ENCODE measurements at places on chromosomes 2 and 18.
A peak's percentile ranks its signal among the peaks of the same experiment; 100 is the strongest.

DNA sequence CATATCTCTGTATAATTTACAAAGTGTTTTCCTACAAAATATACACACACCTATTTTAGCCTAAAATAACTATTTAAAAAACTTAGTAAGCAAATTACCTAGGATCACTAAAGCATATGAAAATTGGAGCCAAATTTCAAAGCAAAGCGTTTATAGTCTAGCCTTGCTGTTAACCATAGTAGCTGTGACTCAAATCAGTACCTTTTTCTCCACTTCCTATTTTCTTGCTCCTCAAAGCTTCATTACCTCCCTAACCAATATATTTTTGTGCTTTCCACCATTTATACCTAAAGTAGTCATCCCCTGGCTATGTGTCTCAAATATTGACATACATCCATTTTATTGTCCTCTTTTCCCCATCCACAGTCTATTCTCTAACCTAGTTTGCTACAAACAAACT, 73.1 kb downstream of the ERBB4 start:
- no peak for DNase-seq

GRCh38 chr2:61853847-61854563, at the start of gene FAM161A:
Gene FAM161A (minus strand): TSS chr2:61854060. CDS start chr2:61854041, 19 bp downstream.
- DNase-seq, result peak; percentile 83

DNA sequence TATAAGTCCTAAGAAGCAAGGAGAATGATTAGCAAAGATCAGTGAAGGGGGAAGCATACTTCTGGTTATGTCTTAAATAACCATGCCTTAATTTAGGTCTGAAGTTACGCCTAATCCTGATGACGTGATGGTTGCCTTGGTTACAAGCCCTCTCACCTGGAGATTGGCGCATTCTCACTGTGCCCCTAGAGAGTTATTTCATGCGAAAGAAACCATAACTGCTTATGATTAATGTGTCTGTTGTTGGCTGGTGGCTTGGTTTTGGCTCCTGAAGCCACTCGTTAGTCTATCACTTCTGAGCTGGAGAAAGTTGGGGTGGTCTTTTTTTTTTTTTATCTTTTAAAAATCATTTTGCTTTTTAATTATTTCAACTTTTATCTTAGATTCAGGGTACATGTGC, 47.0 kb downstream of the TNFRSF11A start:
- DNase-seq, result no peak

- no peak for DNase-seq
These were observed 269.3 kb upstream of the MYT1L start for GRCh38 chr2:2600366-2600765.

DNA sequence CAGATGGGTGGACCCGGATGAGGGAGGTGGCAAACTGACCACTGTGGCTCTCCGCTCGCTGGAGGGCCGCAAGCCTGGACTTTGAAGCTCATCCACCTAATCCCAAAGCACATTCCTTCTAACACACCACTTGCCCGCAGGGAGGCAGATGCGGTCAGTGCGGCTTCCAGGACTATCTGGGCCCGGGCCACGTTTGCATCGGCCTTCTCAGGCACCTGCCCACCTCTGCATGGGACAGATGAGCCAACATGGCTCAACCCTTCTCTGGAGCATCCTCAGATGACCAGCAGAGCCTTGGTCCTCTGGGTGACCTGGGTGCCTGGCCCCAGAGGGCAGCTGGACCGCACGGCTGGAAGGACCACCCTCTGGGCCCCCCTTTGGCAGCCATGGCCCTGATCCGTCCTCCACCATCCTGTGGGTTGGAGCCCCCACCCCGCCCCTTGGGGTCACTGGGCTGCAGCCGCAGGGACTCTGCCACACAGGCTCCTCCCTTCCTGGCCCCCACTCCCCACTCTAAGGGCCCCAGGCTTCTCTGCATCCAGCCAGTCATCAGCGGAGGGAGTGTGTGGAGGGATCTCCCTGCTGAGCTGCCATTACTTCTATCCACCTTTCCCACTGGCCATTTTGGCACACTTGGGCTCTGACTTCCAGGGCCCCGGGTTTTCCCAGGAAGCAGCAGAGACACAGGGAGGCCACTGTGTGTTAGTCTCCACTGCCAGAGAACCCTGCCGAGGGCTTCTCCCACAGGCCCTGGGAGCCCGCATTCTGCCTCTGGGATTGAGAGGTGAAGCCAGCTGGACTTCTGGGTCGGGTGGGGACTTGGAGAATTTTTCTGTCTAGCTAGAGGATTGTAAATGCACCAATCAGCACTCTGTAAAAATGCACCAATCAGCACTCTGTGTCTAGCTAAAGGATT, 12.3 kb downstream of the HDAC4 start:
- no peak for DNase-seq

DNA sequence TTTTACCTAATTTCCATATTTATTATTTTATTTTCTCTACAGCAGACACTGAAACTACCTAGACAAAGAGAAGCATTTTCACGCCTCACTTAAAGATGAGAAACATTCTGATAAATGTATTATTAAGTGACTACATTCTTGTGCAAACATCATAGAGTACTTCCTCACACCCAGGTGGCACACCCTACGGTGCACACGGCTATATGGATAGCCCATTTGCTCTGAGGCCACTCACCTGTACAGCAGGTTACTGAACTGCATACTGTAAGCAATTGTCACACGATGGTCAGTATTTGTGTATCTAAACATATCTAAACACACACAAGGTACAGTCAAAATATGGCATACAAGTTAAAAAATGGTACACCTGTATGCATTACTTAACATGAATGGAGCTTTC, 481.4 kb downstream of the CMPK2 start:
- DNase-seq, result no peak

GRCh38 chr2:114543236-114543766, 100.9 kb downstream of the DPP10 start:
- DNase-seq, result no peak

DNA sequence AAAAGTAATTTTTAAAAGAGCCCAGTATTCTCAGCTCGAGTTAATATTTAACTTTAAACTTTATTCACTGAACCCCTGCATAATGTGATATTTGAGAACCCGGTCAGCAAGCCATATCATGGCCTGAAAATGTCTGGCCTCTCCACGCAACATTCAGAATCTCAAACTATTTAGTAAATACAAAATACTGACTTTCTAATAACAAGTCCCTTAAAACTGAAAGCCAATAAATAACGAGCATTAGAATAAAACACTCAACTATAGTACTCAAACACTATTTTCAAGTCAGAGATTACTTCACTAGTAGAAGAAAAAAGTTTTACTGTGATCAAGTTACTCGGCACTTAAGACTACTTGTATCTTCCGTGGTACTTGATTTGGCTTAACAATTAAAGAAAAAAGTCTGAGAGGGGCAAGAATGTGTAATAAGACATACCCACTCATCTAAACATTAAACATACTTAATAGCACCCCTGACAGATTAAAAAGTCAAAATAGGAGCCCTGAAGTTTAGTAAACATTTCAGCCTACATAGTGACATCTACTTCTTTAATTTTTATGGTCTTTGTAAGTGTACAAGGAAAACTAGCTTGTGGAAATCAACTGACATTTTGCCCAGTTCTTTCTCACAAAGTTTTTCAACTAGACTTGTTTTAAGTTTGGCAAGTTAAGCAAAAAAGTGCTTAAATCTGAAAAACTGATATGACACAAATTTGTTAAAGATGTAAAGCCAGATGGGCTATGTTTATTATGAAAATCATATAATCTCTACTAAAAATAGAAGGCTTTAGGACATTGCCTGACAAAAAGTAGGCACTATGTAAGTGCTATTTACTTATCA, 38.2 kb downstream of the RTN4 start:
- no peak for DNase-seq

- no peak for DNase-seq
These were observed 11.3 kb upstream of the GRP start for GRCh38 chr18:59208602-59209125.

DNA sequence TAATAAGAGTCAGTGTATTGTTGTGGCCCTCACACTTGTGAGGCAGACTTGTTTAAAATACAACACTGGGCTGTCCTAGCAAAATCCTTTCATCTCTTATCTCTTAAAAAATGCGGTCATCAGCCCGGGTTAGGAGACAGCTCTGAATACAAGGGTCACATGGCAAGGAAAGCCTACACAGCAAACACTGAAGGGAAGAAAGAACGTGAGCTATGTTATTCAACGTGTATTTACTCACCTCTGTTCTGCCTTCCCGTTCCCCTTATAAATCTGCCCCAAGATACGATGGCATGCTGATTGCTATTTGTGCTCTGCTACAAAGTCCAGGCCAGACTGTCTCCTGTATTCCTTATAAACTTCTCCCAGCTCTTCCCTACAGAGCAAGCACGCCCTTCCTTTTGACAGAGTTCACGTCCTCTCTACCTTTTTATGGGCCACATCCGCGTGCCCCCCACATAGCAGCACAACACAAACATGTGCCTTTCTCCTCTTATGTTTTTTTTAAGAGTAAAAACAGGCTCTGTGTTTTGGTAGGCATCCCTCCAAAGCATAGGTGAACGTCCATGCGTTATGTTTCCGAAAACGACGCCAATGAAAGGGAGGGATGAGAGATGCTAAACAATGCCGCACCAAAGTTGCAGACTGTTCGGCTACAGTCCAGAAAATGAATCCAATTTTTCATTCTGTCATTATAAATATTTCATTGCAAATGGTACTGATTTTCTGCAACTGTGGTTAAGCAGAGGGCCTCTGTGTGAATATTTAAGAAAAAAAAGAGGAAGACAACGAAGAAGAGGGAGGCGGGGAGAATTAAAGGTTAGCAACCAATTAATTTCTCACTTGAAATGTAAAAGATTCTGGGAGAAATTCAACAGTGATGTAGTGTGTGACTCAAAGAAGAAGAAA, 274.7 kb downstream of the ZNF521 start:
- no peak for DNase-seq

- no peak for DNase-seq
These were observed 21.2 kb downstream of the CAPG start for GRCh38 chr2:85388878-85389538.

- DNase-seq, result no peak
These were observed 456.7 kb downstream of the SOX11 start for GRCh38 chr2:6148882-6149281.

DNA sequence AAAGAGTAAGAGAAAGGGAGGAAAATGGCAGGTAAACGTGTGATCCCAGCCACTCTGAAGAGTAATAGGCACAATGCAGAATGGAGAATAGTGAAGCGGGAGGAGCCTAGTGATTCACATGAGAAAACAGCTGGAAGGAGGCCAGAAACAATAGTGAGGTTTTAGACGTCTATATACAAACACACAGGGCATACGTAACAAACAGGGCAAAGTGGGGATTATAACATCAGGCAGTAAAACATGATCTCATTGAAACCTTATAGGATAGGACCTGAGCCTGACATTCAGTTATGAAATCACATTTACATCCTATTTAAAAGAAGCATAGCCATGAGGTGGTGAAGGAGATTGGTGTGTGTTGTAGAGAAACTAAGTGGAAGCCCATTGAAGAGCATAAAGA, 33.0 kb upstream of the GATA6 start:
- no peak for DNase-seq

GRCh38 chr18:3725115-3725514, 275.1 kb downstream of the TGIF1 start:
- DNase-seq, result no peak

DNA sequence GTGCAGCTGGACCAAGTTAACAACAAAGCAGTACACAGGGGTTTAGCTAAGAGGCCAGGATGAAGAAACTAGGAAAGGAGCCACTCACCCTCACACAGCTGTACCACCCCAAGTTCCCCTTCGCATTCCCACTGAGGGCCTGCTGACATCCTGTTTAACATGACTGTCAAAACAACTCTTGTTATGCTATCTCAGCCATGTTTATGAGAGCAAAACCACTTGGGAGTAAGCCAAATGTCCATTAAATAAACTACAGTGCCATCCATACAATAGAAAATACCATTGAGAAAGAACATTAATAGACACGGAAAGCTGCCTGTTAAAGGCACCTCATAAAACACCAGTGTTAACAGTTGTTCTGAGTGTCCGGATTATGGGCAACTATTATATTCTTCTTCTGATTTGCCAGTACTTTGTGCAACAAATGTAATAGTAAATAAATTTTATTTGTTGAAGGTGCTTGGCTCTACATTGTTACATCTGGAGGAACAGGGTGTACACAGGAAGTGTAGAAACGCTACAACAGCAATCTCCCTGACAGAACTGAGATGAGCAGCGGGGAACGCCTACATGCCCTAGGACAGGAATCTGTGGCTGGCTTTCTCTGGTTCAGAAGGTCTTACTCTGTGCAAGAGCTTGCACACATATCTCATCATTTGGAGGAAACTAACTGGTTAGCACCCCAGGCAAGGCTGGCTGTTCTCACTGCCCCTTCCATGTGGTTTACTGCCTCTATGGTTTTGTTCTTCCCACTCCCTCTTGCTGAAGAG, 85.6 kb downstream of the EHD3 start:
- no peak for DNase-seq

DNA sequence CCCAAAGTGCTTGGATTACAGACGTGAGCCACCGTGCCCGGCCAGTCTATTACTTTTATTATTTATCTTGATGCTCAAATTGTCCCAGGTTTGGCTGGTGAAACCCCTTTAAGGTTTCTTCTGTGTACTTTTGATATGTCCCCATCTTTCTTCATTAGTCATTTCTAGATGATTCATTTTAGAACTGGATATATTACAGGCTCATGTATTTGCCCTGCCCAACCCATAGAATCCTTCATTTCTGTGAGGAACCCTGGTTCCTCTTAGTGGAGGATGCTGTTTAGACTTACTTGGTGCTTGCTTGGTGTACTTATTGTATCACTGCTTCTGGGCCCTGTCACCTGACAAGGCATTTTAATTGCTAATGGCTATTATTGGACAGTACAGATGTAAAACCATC, 40.1 kb downstream of the KCMF1 start:
- no peak for DNase-seq

GRCh38 chr2:103025056-103025455, 263.2 kb downstream of the TMEM182 start:
- DNase-seq, result no peak

- DNase-seq, result no peak
These were observed 252.7 kb upstream of the GALNT5 start for GRCh38 chr2:157004789-157005188.

- DNase-seq, result no peak
These were observed 221.1 kb downstream of the RDH14 start for GRCh38 chr2:18339326-18339725.

- no peak for DNase-seq
These were observed 380.5 kb downstream of the ERBB4 start for GRCh38 chr2:212158081-212158480.

DNA sequence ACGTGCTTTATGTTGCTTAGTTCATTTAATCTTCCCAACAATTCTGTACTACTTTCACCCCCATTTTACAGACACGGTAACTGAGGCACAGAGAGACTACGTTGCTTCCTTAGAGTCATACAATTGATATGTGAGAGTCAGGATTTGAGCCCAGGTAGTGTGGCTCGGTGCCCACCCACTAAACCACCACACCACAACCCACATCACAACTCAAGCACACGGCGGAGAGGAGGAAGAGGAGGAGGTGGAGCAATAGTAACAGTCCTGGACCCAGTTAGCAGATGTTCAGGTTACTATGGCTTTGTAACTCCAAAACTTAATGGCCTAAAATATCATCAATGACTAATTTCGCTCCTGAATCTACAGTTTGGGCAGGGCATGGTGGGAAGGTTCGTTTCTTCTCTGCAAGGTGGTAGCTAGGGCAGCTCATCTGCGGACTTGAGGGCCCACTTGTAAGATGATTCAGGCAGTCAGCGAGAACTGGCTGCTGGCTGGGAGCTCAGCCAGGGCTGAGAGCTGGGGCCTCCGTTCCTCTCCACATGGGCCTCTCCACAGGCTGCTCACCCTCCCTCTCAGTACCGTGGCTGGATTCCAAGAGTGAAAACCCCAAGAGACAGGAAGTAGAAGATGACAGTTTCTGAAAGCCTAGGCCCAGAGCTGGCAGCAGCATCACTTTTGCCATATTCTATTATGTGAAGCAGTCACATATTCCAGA, 167.1 kb downstream of the ZFP36L2 start:
- DNase-seq, result no peak

All from SW 1271 (cell line).